ENCODE measurements at places on chromosomes 1 and 21.

GRCh38 chr1:44507490-44508396 lies 102.7 kb downstream of the RNF220 start:
- DNase-seq: peak; percentile 82

GRCh38 chr21:36704281-36704957 lies 5.5 kb downstream of the SIM2 start:
- no peak for DNase-seq

GRCh38 chr1:80632284-80632683 lies 1168.5 kb upstream of the ADGRL2 start:
- DNase-seq: no peak

DNA sequence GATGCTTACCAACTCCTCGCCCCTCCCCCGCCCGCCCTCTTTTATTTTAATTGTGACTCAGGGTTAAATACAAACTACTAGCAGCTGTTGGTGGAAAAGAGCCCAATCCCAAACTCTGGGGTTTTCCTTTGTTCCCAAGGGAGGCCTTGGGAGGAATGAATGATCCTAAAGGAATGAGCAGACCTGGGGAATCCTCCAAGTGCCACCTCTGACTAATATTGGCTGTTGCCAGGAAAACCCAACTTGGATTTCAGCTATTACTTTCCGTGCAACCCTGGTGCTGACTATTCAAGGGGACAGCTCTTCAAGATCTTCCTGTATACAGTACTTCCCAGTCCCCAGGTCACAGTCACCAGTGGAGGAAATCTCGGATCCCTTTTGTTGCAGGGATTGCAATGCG lies 1.3 kb upstream of the S100A10 start:
- peak; percentile 7 for DNase-seq

DNA sequence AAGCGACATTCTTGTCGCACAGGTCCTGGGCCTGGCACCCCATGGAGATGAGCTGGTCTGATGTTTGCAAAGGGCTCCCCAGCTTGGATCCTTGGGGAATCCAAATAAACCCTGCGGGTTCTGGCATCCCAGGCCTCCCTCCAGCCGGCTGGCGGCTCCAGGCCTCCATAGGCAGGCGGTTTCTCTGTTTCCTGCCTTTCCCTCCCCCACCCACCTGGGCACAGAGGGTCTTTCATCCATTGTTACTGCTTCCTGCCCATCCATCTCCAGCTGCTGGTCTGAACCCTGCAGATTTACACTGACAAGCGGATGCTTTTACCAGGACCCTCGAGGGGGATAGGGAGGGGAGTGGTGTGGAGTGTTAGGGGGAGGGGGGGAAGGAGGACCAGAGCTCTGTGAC lies 39.1 kb upstream of the ID3 start:
- no peak for DNase-seq

GRCh38 chr21:41932191-41932575 lies 21.6 kb downstream of the C2CD2 start:
- DNase-seq: no peak

GRCh38 chr1:31930836-31931592 lies 7.2 kb downstream of the PTP4A2 start:
- DNase-seq: no peak

GRCh38 chr1:86191958-86192357 lies 35.4 kb upstream of the COL24A1 start:
- DNase-seq: no peak

- DNase-seq: no peak
These were observed 103.0 kb downstream of the SNX7 start for GRCh38 chr1:98764485-98764884.

GRCh38 chr1:200367841-200368534 lies 41.8 kb downstream of the ZNF281 start:
- DNase-seq: no peak

DNA sequence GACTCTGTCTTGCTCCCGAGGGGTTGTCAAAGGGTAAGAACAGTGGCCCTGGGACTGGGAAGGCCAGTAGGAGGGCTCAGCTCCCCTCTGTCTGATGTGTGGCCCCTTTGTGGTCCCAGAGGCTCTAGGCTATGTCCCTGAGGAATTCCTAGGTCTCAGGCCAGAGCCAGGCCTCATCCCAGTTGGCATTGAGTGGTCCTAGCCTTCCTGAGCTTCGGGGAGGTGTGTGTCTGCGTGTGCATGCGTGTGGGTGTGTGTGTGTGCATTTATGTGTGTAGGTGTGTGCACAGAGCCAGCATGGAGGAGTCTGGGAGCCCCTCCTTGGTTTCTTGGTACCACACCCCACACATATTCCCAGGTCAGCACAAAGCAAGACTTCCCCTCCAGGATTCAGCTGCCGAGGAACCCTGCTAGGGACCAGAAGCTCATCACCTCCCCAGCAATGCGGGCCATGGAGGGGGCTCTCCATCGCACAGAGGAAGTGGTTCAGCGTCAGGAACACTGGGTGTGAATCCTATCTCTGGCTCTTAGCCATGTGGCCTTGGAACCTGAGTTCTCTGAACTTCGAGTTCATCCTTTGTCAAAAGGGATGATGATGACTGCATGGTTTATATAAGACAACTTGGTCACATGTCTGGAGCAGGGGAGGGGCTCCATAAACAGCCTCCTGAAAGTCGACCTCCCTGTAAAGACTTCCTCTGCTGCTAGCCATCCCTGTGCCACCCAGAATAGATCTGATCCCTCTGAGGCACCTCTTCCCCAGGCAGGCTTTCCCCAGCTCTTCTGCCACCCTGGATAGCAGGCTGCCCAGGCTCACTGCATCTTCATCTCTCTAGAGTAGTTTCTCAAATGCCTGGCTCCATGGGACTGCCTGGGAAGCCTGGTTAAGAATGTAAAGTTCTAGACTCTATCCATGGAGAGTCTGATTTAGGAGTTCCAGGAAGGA lies 8.3 kb upstream of the EPS8L3 start:
- no peak for DNase-seq

- DNase-seq: no peak
These were observed 10.6 kb upstream of the DIP2A start for GRCh38 chr21:46448108-46448507.

- peak; percentile 52 for DNase-seq
These were observed 1.2 kb downstream of the LMNA start for GRCh38 chr1:156115514-156116374.

GRCh38 chr1:2151252-2151651 lies 43.3 kb downstream of the FAAP20 start:
- DNase-seq: no peak

GRCh38 chr1:206684478-206685333 lies at the start of gene MAPKAPK2:
TSS of gene MAPKAPK2 (plus strand) at chr1:206684905. CDS start at chr1:206685230, 325 bp downstream.
- peak; percentile 74 for DNase-seq

DNA sequence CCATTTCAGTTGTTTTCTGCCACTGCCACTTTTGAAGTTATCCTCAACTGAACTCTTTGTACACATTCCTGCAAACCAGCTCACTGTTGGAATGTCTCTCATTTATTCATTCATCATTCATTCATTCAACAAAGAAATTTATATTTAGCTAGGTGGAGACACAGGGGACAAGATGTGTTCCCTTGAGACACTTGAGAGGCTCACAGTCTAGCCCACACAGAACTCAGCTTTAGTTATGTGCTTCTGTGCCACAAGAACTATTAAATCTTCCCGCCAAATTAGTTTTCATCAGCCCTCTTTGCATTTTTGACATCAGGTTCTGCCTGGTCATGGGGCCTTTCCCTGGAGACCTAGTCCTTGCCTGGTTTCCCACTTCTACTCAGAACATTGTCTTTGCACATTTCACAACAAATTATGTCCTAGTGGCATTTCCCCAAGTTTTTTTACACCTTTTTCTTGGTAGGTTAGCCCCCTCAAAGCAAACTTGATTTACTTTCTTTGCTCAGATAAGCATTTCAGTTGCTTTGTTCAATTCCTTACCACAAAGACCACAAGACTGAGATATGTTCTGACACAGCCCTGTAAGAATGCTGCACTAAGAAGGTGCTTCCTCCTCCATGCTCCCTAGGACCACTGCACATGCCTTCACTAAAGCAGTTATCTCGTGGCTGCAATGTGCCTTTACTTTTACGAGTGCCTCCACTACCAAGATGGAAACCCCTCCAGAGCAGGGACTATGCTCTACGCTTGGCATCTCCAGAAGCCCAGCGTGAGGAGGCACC lies 31.0 kb downstream of the ILDR2 start:
- no peak for DNase-seq

GRCh38 chr1:114208714-114209113 lies 55.0 kb upstream of the SYT6 start:
- no peak for DNase-seq

- DNase-seq: no peak
These were observed 29.1 kb downstream of the KNCN start for GRCh38 chr1:46522184-46522968.

DNA sequence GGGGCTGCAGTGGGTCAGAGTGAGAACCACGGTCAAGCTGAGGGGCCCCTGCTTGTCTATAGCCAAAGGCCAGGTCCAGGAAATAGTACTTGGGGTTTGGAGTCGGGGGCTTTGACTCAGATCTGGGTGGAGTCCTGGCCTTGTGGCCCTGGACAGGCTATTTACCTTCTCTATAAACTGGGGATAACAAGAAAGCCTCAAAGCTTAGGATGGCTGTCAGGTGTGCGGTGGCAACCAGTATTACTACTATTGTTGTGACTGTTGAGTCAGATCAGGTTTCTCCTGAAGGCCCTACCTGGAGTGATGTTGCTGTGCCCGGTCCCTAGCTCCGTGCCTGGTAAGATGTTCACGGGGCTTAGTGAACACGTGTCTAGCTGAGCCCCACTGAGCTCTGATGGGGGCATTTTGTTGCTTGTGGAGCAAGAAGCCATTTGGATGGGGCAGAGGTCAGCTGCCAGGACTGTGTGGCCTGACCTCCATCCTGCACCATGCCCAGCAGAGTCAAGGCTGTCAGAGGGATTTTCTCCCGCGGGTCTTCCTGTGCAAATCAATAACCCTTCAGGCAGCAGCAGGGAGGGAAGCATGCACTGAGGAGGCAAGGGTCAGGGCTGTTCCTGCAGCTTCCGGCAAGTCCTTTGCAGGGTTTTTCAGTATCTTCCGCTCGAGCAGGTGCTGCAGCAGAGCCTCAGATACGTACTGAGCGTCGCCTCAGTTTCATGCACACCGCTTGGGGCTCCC lies 170.3 kb downstream of the CAMTA1 start:
- DNase-seq: no peak

- DNase-seq: no peak
These were observed 11.9 kb downstream of the PDE4B start for GRCh38 chr1:65804584-65804983.

GRCh38 chr1:198387587-198387986 lies 152.9 kb downstream of the ATP6V1G3 start:
- no peak for DNase-seq

DNA sequence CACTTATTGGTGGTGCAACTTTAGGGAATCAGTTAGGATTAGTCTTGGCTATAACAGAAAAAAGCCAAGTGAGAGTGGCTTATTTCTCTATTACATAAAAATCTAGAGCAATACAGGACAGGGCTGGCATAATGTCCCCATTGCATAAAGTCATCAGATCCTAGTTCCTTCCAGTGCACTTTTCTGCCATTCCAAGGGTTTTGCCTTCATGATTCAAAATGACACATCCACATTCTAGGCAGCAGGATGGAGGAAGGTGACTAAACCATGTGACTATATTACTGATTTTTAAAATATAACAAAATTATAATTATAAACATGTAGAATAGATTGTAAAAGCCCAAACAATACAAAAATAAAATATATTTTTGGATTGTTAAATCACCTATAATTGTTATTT lies 18.8 kb downstream of the JUN start:
- DNase-seq: no peak

DNA sequence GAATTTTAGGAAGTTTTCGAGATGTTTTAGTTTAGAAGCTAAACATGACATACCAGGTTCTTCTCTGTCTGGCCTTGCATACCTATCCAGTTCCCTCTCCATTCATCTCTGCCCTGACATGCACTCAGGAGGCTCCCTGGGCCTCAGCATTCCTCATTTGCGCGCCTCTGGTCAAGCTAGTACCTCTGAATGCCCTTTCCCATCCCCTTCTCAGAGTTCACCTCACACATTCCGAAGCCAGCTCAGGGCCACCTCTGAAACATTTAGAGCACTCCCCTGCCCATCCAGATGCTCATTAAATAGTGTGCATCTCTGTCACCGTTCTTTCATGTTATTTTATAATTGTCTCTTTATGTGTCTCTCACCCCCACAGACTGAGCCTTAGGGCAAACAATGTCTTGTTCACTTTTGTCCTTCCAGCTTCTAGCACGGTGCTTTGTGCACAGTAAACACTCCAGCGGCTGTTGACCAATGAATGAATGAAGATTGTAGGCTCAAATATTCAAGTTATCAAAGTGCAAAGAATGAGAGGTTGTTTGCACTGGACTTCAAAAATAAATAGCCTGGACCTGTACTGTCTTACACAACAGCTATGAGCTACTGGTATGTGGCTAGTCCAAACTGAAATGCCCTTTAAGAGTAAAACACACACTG lies 1.2 kb upstream of the DHCR24 start:
- DNase-seq: no peak

GRCh38 chr1:13749543-13750341 lies 49.8 kb downstream of the PRDM2 start:
- DNase-seq: peak; percentile 66

- no peak for DNase-seq
These were observed 20.9 kb downstream of the SPSB1 start for GRCh38 chr1:9313576-9313975.

DNA sequence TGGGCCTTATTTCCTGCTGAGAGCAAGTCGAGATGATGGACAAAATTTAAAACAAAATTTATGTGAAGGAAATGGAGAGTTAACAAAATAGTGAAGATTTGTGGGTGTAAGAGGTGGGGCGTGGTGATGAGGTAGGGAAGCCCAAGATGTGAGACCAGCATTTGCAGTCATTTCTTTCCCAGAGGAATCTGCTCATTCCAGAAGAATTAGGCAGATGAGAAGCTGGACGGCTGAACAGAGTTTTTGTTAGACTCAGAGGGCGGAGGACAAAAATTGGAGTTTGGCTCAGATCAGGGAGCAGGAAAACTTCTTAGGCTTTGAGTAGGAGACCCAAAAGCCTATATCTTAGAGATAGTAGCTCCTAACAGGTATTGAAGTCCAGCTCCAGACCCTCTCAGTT lies 65.3 kb downstream of the CAMTA1 start:
- no peak for DNase-seq

GRCh38 chr1:169495046-169495775 lies 9.5 kb upstream of the SLC19A2 start:
- no peak for DNase-seq

GRCh38 chr1:111032295-111032897 lies 68.7 kb upstream of the LRIF1 start:
- DNase-seq: no peak

DNA sequence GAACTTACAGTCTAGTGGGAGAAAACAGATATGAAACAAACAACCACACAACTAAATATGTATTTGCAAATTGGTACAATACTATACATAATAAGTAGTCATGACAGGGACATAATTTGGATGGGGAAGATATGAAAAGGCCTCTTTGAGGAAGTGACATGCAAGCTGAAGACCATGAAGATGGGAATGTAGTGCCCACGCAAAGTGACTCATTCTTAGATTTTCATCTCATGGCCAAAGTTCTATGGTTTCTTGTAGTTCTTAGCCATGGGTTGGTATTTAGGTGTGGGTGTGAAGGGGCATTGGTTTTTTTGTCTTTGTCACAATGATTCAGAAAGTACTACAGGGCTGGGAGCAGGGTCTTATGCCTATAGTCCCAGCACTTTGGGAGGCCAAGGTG lies 105.4 kb upstream of the FAM78B start:
- no peak for DNase-seq

- DNase-seq: no peak
These were observed 163.2 kb downstream of the ZBTB18 start for GRCh38 chr1:244214009-244214967.

Data from anterior cingulate cortex (tissue), 58 donors.